Right lobe of liver (tissue), 6 donors: ENCODE measurements at places on chromosomes 1 and 21. TPM values are rescaled to one million over a fixed set of nuclear protein-coding genes. Genes with fewer than 3 reads are reported as not detected.
A peak's percentile ranks its signal among the peaks of the same experiment; 100 is the strongest.

DNA sequence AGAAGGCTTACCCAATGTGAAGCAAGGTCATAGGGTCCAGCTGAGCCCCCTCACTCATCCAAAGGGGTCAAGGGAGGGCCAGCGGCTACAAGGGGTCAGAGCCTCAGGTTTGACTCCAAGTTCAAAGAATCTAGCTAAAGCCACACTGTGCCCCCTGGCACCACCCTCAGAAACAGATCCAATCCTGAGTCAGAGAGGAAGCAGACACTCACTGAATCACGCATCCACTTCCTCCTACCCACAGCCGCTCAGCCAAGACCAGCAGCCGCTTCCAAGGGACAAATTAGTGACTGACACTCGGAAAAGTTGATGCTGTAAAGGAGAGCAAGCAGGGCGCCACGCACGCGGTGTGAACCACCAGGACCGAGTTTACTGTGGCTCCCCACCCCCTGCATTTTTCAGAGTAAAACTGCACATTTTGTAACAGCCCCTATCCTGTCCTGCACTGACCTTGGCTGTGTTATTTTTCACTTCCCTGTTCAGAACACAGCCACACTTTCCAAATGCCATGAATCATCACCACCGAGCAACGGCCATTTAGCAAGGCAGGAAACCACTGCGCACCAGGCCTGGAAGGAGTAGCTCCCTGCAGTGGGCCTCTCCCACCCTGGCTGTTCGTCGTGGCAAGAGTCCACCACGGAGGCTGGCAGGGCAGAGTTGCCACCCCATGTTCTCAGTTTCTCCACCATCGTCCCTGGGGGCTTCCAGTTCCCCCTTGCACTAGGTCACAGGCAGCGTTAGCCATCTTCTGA is 147.8 kb downstream of the TOMM20 start:
- peak; percentile 73 for DNase-seq

GRCh38 chr21:29245104-29245643 is 53.5 kb upstream of the BACH1 start:
- no peak for DNase-seq

GRCh38 chr1:37661401-37661800 is 26.7 kb upstream of the RSPO1 start:
- DNase-seq: no peak

- no peak for DNase-seq
Measured at GRCh38 chr1:180458807-180459206, 43.6 kb downstream of the ACBD6 start.

- no peak for DNase-seq
Measured at GRCh38 chr1:172719694-172720138, 60.8 kb downstream of the FASLG start.

DNA sequence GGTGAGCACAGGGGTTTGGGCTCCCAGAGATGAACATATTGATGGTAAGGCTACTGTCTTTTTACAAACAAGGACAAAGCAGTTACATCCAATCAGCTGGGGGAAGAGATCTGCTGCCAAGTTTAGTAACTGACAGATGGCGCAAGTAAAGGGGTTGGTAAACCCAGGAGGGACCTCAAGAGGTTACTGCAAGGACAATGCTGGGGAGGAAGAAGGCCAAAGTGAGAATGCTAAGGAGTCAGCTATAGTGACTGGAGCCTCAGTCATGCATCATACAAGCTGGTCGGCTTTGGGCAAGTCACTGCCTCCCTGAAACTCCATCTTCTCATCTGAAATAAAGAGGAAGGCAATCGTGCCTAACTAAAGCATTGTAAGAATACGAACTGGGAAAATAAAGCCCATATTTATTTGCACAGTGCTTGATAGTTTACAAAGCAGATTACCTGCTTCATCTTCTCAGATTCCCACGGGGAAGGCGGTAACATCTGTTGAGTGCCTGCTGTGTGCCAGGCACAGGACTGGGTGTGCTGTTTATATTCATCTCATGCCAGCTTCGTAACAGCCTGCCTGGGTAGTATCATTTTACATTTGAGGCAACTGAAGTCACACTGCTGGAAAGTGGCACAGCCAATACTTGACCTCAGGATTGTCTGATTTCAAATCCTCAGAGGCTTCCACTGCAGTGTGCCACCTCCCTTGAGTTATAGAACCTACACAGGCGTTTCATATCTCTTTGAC is 114.8 kb downstream of the BEND5 start:
- no peak for DNase-seq

DNA sequence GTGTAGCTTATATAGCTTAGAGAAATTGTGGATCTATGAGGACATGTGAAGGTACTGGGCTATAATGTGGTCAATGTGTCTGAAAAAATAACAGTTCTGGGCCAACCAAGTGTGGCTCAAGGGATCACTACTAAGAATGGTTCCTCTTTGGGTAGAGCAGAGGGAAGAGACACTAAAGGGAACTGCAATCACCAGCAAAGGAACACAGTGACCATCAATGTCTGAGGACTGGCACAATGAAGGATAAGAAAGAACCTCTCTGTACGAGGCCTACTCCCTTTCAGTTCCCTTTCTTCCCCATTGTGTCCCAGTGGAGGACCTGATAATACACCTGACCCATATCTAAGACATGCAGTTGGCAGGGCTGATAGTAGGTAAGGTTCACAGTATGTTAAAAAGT is 89.9 kb upstream of the JAK1 start:
- DNase-seq: no peak

DNA sequence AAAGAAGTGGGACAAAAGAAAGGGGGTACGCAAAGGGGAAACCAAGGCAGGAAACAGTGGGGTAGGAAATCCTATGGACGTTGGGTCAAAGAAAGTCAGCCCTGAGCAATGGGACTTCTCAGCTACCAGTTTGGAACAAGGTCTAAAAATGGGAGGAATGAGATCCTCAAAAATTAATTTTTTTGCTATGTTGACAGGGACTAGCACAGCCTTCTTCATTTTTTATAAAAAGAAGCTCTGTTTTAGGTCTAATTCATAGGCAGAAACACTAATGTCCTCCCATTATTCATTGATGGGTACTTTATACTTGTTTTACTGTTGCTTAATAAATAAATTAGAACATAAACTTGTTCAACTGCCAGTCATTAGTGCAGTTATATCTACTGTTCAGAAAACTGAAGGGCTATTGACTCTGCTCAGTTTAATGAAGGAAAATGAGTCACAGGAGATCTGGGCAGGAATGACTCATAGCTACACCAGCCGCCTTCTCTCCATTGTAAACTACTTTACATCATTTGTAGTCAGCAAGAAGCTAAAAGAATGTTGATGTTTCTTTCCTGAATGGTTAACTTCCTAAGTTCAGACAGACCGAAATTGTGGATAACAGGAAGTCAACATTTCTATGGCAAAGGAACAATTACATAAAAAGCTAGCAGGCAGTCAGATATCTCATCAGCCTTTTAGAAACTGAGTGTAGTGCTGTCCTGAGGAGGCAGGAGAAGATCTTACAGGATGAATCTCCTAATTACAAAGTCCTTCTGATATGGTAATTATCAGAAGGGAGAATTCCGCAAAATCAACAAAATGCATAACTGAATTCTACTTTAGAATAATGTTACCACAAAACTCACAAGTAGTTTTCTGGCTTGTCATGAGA is 356.4 kb upstream of the PKN2 start:
- no peak for DNase-seq

DNA sequence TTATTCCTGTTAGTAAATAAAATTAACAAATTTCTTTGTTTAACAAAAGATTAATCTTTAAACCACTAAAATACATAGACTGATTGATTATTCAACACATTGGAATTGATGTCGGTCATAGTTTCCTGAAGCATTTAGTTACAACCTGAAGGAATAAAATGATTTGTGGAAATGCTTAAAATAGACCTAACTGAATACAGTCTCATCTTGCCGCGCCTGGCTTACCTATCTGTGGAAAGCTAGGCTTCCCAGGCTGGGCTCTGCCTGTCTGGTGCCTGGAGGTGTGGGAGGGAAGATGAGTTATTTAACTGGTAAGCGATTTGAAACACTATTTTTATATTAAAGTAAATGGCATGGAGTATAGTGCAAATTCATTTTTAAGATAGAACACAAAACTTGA is 10.2 kb downstream of the RHOU start:
- DNase-seq: no peak

- no peak for DNase-seq
Measured at GRCh38 chr1:91091812-91092211, 70.0 kb upstream of the ZNF644 start.

GRCh38 chr1:71390518-71390917 is 309.7 kb upstream of the ZRANB2 start:
- DNase-seq: no peak

GRCh38 chr1:36463803-36464604 is at the start of gene MRPS15:
Gene MRPS15, minus strand, starts transcription at chr1:36464384. Its CDS starts 109 bp downstream, at chr1:36464275.
- peak; percentile 96 for DNase-seq

GRCh38 chr1:186813420-186813819 is 15.3 kb upstream of the PLA2G4A start:
- DNase-seq: no peak

DNA sequence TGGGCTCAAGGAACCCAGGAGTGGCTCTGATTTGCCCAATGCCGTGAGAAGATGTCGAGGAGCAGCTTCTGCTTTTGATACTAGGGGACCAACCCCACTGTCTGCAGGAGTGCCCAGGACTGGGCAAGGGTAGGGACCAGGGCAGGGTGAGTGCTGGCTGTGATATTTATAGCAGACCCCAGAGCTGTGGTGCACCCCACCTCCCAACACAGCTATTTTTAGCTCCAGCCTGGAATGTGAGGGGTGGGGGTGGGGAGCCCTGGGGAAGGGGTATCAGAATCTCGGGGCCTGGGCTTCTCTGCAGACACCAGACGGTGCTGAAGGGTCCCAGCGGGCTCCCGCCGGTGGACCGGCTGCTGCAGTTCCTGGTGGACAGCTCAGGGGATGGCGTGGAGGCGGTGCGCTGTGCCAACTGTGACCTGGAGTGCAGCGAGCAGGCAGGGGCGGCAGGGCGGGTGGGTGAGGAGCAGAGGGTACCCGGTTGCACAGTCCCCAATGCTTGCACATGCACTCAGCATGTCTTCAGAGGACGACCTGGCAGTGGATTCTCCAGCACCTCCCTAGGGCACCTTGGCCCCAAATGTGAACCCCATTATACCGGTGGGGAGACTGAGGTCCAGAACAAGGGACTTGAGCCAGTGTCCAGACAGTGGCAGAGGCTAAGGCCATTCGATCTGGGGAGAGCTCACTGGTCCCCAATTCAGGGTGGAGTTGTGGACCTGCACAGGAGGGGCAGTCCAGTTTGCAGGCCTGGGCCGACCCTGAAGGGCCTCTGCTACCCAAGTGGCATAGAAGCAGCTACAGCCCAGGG is 1.4 kb downstream of the RNF207 start:
- DNase-seq: no peak

- DNase-seq: no peak
Measured at GRCh38 chr1:204947338-204947737, 76.7 kb downstream of the NFASC start.

GRCh38 chr1:83942914-83943313 is 56.0 kb downstream of the TTLL7 start:
- no peak for DNase-seq

GRCh38 chr1:165539306-165539705 is 4.5 kb upstream of the LRRC52 start:
- DNase-seq: no peak

- DNase-seq: peak; percentile 69
Measured at GRCh38 chr21:42218836-42219605, at the start of gene ABCG1. Gene ABCG1, plus strand, starts transcription at chr21:42219140. Its CDS starts 123 bp downstream, at chr21:42219263.

DNA sequence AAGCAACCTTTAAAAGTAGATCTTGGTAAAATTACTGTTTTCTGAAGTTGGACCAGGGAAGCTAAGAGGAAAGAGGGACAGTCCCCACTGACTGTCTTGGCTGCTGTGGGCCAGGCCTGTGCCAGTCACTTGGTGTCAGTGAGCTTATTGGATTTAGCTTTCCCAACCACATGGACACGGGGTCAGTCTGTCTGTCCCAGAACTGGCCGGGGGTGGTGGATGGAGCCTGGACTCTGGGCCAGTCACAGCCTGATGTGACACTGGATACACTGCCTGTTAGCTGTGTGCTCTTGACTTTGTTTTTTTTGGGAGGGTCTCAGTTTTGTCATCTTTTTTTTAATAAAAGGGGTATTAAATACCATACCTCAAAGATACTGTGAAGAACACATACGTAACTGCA is 96.7 kb downstream of the GALNT2 start:
- DNase-seq: peak; percentile 76

DNA sequence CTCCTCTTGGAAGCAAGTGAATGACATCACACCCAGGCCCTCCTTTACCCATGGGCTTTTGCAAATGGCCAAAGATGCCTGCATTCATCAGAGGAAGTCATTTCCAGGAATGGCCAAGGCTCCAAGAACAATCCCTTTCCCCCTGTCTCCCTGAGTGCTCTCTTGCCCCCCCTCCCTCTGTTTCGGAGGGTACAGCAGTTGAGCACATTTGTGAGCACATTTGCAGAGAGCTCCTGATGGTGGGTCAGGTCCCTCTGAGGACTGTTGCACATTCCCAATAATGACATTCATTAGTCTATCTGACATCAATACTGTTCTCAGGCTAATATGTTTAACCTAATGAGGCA is 113.4 kb downstream of the MATN1 start:
- DNase-seq: peak; percentile 3

GRCh38 chr21:45636951-45637646 is 6.4 kb upstream of the PCBP3 start:
- DNase-seq: peak; percentile 20

The OR2L5 gene
- total RNA-seq: not detected

The TFF2 gene
- 0.29 TPM for total RNA-seq

The FHAD1 gene
- not detected for total RNA-seq

The IL22RA1 gene
- 2.2 TPM for total RNA-seq

The VWA5B1 gene
- total RNA-seq: not detected

The KCNA3 gene
- total RNA-seq: 0.09 TPM

The FCRL4 gene
- not detected for total RNA-seq

The ENAH gene
- 11.7 TPM for total RNA-seq

The FABP3 gene
- 3.5 TPM for total RNA-seq

The CRP gene
- total RNA-seq: 7,270 TPM

The PRAMEF27 gene
- not detected for total RNA-seq

The CD247 gene
- total RNA-seq: 0.48 TPM
